Activated T-helper 1 cell treated with Interleukin-2 at 50 U/mL for 16 hours (primary cell): ENCODE measurements at places on chromosomes 6 and 20.

GRCh38 chr6:135496800-135497411 lies 634 bp downstream of the AHI1 start:
- no peak for DNase-seq

GRCh38 chr6:137904822-137905617 lies 38.0 kb downstream of the TNFAIP3 start:
- no peak for DNase-seq

DNA sequence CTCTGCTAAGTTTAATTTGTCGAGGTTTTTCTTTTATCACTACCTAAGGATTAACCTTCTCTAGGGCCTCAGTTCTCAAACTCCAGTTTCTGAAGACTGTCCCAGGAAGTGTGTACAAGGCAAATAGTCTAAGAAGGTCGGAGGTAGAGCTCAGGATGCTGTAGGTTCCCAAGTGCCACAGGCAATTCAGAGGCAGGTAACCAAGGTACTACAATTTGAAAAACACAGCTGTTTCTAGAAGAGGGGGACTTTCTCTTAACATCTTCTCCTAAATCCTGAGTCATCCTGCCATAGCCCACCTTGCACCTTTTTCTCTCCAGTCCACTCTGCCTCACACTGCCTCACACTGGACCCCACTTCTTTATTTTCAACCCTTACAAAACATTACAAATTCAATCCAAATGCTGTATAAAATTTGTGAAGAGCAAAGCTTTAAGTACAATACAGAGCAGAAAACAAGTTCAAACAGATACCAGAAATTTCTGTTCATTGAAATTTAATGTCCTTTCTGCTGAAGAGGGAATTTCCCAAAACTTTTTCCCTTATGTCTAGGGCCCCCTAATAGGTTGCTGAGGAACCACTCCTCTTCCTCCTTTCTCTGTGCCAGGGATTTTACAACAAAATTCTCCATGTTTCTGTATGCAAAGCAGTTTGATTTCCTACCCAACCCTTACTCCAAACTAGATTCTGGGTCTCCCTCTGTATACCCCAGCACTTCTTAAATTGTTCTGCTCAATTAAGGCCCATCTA lies 43.0 kb downstream of the FRK start:
- DNase-seq: no peak

DNA sequence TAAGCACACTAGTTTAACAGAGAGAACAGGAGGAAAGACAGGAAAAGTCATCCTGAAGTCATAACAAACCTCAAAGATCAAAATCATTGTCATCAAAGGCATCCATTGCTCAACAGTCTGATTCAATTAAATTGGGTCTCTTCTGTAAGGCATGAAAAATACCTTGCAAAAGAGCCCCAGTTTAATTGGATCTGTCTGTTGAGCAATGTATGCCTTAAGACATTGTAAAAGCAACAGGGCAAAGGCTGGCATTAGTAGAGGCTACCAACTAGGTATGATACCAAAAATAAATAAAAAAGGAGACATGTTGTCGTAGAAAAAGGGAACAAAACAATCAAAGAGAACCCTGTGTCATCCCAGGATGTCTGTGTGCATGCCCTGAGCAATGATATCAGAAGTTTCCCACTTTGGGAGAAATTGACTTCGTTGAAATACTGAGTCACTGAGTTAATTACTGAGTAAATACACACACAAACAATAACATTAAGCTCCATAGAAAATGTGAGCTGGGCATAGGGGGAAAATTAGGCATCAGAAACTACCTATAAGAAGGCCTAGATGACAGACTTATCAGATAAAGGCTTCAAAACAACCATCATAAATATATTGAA lies 1013.8 kb upstream of the CITED2 start:
- no peak for DNase-seq

DNA sequence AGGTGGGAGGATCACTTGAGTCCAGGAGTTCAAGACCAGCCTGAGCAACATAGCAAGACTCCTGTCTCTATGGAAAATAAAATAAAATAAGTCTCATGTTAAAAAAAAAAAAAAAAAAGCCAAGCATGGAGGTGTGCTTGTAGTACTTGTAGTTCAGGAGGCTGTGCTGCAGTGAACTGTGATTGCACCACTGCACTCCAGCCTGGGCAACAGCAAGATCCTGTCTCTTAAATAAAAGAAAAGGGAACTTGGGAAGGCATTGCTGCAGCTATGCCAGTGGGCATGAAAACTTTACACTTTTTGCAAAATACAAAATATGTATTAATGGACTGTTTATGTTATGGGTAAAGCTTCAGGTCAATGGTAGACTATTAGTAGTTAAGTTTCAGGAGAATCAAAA lies 37.5 kb upstream of the REV3L start:
- DNase-seq: no peak

GRCh38 chr6:116298973-116299372 lies 19.2 kb upstream of the TSPYL1 start:
- DNase-seq: no peak

- DNase-seq: no peak
Observed at GRCh38 chr20:33600981-33601380, 61.1 kb upstream of the C20orf144 start.

GRCh38 chr20:9912858-9913434 lies 74.1 kb upstream of the PAK5 start:
- no peak for DNase-seq

DNA sequence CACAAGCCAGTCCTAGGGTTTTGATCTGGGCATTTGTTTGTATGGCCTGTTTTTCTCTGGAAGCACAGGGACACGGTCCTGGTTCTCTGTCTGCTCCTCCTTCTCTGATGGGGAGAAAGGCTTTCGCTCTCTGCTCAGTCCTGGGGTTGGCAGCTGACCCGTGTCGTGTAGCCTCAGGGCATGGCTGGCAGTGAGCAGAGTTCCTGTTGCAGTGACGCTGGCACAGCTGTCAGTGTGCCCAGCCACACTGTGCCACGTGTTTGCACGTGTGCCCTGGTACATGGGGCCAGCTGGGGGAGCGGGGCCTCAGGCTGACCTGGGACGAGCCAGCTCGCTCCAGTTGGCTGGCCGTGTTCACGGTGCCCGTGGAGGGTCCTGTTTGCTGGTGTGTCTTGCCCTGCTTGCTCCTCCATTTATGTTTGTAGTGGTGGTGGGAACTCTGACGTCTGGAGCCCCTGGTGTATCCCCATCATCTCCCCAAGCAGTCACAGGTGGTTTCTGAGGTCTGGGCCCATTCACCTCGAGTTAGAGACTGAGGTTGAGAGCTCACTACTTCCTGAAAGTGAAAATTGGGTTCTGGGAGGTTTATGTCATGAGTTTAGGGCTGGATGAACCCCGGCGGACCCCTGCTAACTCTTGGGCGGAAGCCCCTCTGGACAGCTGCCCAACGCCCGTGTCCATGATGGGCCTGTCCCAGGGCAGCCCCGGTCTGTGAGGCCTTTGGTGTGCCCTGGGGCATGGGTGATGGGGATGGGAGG lies 10.2 kb upstream of the DNAJC5 start:
- DNase-seq: no peak
